NB4 (cell line): ENCODE measurements at places on chromosomes 2 and 18.

- no peak for DNase-seq
Observed at GRCh38 chr2:212180408-212181083, 358.1 kb downstream of the ERBB4 start.

- DNase-seq: no peak
Observed at GRCh38 chr2:234494361-234495250, 2.3 kb downstream of the ARL4C start.

DNA sequence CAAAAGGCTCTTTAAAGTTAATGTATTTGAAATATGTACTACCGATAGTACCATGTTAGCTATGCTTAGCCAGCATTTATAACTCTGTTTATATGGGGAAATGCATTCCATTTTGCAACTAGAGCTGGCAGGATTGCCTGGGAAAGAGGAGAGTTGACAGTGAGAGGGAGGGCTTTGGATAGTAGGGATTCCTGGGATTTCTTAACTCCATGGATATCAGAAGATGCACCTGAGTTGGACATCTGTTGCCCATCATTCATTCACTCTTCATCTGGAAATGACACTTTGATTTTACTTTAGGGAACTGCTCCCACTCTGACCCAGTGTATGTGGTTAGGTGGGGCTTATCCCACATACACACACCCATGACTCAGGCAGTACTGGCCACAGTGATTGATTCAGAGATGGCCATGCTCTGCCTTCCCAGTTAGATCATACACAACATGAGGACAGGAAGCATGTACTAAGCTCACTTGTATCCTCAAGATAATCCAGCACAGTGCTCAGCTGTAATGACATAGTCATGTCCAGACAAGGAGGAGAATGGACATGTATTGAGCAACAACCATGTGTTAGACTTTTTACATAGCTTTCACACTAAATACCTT lies 248.8 kb downstream of the MREG start:
- peak; percentile 11 for DNase-seq

DNA sequence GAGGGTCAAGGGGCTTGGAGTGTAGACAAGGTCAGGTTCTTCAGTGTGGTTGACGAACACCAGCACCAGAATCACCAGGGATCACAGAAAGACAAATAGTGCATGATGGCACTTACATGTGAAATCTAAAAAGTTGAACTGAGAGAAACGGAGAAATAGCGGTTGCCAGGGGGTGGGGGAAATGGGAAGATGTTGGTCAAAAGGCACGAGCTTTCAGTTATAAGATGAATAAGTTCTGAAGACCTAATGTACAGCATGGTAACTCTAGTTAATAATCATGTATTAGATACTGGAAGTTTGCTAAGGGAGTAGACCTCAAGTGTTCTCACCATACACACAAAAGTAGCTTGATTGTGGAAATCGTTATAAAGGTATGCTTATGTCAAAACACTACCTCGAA lies 43.7 kb upstream of the DARS1 start:
- no peak for DNase-seq

DNA sequence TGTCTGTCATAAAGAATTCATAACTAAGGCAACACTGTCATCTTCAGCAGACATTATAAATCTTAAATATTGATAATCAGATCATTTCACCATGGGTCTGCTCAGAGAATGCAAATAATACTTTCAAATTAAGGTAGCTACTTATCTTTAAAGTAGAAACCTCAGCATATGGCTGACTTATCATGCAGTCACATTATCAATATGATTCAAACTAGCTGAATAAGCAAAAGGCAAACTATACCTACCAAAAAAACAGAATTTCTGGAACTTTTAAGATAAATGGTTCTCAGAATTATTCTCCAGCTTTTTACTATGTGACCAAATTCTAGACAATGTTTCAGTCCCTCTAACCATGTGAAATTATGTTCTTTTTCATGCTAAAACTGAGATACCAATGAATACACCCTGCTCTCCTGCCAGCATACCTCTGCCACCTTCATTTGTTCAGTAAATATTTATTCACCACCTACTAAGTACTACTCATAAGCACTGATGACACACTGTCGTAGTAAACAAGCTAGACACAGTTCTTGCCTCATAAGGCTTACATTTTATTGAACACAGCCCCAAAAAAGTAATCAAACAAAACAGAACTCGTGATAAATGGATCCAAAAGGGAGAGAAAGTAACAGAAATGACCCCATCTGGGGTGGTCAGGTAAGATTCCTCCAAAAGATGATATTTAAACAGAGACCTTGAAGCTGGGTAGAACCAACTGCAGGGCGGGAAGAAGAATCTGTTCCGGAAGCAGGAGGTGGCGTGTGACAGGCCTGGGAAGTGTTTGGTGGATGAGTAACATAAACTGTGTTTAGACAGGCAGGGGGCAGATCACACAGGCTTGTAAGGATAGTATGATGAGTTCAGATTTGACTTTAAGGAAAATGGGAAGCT lies 17.7 kb downstream of the SPIRE1 start:
- no peak for DNase-seq

DNA sequence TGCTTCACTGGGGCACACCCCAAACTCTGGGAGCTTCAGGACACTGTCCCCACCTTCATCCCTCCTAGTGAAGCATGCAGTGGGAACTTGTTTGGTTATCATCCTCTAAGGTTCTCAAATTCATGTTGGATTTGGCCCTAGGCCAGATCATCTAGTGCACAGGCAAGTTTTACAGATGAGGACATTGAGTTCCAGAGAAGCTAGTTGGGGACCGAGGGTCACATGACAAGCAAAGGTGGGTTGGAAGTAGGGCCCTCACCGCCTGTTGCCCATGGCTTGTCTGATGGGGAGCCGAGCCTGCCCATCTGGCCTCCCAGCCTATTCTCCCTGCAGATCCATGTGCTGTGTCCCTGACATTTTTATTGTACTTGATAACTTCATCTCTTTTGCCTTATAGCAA lies 2.8 kb downstream of the PRKCE start:
- DNase-seq: no peak

- DNase-seq: no peak
Observed at GRCh38 chr18:32891797-32892196, 119.0 kb upstream of the KLHL14 start.

- DNase-seq: no peak
Observed at GRCh38 chr2:101741775-101742520, 44.4 kb downstream of the MAP4K4 start.

DNA sequence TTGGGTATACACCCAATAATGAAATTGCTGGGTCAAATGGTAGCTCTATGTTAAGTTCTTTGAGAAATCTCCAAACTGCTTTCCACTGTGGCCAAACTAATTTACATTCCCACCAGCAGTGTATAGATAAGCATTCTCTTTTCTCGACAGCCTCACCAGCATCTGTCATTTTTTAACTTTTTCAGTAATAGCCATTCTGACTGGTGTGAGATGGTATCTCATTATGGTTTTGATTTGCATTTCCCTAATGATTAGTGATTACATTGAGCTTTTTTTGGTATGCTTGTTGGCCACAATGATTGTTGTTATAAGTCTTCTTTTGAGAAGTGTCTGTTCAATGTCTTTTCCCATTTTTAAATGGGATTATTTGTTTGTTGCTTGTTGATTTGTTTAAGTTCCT lies 50.4 kb upstream of the EPAS1 start:
- DNase-seq: no peak

DNA sequence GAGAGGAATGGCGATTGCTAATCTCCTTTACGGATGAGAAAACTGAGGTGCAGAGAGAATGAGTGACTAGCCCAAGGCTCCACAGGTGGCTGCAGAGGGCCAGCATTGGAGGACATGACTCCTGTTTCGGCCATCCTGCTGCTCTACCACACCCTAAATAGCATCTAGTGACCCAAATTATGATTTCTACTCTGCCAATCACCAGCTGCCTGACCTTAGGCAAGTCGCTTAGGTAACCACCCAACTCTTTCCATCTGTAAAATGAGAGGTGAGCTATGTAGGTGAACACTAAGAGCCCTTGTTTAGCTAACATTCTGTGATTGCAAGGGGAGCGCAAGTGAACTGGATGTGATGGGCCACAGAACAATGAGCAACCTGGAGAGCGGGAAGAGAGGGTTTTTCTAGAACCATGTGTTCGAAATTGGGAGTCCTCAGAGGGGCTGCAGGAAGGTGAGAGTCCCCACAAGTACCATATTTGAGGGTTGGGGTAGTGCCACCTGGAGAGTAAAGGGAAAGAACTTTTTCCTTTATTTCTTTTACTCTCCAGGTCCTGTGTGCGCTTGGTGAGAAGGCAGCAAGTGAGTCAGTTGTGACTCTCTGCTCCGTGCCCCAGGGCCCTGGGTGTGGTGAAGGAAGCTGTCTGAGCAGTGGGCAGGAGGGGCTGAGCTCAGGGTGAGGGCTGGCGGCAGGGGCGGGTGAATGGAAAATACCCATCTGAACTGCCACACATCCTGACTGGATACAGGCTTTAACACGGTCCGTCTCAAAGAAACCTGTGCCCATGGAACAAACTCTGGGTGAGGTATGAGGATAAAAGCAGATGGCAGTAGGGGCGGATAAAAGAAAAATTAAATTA lies 2.4 kb downstream of the CYP27C1 start:
- no peak for DNase-seq

- no peak for DNase-seq
Observed at GRCh38 chr2:65281627-65282351, 54.2 kb downstream of the ACTR2 start.

DNA sequence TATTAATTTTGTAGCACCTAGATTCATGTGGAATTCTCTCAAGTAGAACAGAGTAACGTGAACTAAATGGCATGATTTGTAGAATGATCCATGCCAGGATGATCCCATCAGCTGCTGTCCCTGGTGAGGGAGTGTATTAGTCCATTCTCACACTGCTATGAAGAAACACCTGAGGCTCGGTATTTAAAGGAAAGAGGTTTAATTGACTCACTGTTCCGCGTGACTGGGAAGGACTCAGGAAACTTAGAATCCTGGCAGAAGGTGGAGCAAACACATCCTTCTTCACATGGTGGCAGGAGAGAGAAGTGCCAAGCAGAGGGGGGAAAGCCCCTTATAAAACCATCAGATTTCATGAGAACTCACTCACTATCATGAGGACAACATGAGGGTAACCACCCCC lies 312.6 kb downstream of the PTPRM start:
- DNase-seq: no peak

GRCh38 chr2:61793389-61793836 lies 60.4 kb downstream of the FAM161A start:
- peak; percentile 63 for DNase-seq

DNA sequence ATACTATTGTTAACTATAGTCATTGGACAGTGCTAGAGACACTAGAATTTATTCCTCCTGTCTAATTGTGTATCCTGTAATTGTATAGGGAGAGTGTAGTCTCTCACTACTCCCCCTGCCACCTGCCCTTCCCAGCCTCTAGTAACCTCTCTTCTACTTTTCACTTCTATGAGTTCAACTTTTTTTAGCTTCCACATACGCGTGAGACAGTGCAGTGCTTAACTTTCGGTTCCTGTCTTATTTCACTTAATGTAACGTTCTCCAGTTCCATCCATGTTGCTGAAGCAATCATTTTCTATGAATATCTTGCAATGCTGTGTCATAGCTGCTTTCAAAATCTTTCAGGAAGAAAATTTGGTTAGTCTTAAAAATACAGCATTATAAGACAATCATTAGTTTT lies 22.8 kb upstream of the RUFY4 start:
- peak; percentile 71 for DNase-seq

DNA sequence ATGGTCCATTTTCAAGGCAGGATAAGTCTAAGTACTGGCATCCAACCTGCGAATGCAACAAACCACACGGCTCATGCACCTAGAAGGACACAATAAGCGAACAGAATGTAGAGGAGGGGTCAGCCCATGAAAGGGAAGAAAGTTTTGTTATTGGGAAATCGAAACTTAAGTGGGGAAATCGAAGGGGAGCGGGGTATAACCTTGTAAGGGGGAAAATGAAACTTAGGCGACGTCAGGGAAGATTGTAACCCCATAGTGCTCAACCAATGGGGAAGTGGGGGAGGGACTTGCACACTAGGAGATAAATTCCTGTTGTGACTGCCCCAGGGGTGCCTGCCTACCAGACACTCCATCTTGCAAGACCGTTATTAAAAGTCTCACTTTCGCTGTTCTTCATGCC lies 15.6 kb upstream of the OTOF start:
- DNase-seq: peak; percentile 45

GRCh38 chr2:105714141-105714540 lies 30.6 kb upstream of the NCK2 start:
- no peak for DNase-seq

GRCh38 chr2:119599384-119599783 lies 55.1 kb downstream of the CFAP221 start:
- no peak for DNase-seq

- DNase-seq: no peak
Observed at GRCh38 chr18:38368246-38368645, 802.6 kb upstream of the CELF4 start.

- no peak for DNase-seq
Observed at GRCh38 chr18:10892786-10893185, 256.6 kb downstream of the PIEZO2 start.

DNA sequence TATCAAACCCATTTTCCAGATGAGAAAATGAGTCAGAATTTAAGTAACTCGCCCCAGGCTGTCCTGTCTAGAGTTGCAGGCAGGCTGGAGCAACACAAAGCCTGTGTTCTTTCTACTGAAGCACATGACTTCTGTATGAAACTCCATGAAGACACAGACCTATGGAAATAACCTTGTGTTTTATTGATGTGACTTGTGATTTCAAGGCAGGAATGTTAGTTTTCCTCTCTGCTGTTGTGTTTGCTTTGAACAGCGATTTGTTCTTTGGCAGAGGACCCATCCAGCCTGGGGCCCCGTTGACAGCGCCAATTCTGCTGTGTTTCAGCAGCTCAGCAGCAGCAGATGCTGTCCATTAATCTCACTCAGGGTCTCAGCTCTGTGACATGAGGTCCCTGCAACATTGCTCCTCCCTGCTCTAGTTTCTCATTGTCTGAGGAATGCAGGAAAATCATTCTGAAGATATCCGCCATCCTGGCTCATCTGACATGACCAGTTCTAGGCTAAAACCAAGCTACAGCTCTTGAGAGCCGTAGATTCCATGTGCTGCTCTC lies 344.3 kb upstream of the RAB12 start:
- DNase-seq: no peak

DNA sequence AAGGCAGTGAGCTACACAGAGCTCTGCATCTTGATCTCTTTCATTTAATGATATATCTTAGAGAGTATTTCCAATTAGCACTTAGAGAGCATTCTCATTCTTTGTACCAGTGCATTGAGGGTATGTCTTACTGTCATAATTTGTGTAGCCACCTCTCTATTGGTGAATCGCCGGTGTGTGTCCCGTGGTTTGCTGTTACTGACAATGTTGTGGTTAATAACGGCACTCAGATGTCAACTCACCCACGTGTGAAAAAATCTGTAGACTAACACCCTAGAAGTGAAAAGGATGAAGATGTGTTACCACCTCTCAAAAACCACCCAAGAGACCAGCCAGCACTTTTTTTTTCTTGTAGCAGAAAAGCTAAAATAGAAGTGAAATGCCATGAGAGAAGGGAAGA lies 37.1 kb downstream of the TEX51 start:
- DNase-seq: no peak

GRCh38 chr2:16816016-16816415 lies 150.4 kb upstream of the CYRIA start:
- DNase-seq: no peak

- peak; percentile 97 for DNase-seq
Observed at GRCh38 chr2:171687287-171688128, at the start of gene DYNC1I2. Gene DYNC1I2, plus strand, starts transcription at chr2:171687469. Its CDS starts 2,687 bp downstream, at chr2:171690156.
